ENCODE measurements at places on chromosomes 3 and 15.

- DNase-seq = no peak
Observed at GRCh38 chr3:42192334-42193200, 73.4 kb downstream of the CCK start.

GRCh38 chr15:50182219-50183013 is 420 bp downstream of the SLC27A2 start:
- peak; percentile 40 for DNase-seq

GRCh38 chr15:55991802-55992768 is 1.3 kb downstream of the NEDD4 start:
- no peak for DNase-seq

DNA sequence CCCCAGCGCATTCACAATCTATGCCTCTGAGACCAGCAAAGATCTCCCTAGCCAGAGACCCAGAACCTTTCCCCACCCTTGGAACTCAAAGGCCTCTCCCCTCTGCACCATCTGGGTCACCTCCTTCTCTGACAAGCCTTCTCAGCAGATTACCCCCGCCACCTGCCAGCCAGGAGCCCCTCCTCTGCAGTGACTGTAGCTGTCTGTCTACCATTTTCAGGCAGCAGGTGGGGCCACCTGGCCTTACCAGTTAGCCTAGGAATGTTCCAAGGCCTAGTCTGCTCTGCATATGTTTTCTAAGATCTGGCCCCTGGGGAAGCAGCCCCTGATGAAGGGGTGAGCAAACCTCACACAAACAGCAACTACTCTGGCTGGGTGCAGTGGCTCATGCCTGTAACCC is 2.4 kb downstream of the MYLK start:
- no peak for DNase-seq

- no peak for DNase-seq
Observed at GRCh38 chr3:48219543-48219942, 3.8 kb upstream of the CAMP start.

All from DMS153 (cell line).